ENCODE measurements at places on chromosomes 2 and 18.

GRCh38 chr2:112164876-112165275, 26.7 kb downstream of the FBLN7 start:
- DNase-seq = no peak

GRCh38 chr2:238739668-238740067, 108.2 kb upstream of the TWIST2 start:
- DNase-seq = no peak

- no peak for DNase-seq
Measured at GRCh38 chr2:238299803-238300202, 11.4 kb upstream of the PER2 start.

DNA sequence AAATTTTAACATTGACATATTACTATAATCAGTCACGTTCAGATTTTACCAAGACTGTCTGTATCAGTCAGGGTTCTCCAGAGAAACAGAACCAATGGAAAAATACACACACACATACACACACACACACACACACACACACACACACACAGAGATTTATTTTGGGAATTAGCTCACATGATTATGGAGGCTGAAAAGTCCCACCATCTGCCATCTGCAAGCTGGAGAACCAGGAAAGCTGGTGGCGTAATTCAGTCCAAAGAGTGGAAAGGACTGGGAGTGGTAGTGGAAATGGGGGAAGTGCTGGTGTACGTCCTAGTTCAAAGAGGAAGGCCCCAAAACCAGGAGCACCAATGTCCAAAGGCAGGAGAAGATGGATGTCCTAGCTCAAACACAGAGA, 166.4 kb downstream of the AKAIN1 start:
- DNase-seq = no peak

- DNase-seq = no peak
Measured at GRCh38 chr2:178392215-178392614, 58.8 kb downstream of the PRKRA start.

- DNase-seq = no peak
Measured at GRCh38 chr18:75324686-75325257, 102.7 kb downstream of the SMIM21 start.

DNA sequence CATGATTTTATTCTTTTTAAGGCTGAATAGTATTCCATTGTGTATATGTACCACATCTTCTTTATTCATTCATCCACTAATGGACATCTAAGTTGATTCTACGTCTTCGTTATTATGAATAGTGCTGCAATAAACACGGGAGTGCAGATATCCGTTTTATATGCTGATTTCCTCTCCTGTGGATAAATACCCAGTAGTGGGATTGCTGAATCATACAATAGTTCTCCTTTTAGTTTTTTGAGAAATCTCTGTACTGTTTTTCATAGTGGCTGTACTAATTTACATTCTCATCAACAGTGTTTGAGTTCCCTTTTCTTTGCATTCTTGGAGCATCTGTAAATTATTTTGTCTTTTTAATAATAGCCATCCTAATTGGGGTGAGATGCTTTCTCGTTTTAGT, 114.5 kb downstream of the RGPD3 start:
- no peak for DNase-seq

GRCh38 chr18:63309422-63309821, 10.1 kb downstream of the BCL2 start:
- no peak for DNase-seq

GRCh38 chr2:3738454-3738853, 35.1 kb downstream of the DCDC2C start:
- DNase-seq = peak; percentile 74

DNA sequence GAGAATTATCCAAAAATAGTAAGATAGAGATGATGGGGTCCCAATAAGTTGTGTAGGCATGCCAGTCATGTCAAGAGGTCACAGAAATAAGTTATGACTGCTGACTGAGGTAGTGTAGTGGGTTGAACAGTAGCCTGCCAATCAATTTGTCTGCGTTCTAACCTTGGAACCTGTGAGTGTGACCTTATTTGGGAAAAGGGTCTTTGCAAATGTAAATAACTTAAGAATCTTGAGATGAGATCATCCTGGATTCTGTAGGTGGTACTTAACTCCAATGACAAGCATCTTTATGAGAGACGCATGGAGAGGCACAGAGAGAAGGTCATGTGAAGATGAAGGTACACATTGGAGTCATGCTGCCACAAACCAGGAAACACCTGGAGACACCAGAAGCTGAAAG, 31.0 kb downstream of the ACVR1 start:
- no peak for DNase-seq

DNA sequence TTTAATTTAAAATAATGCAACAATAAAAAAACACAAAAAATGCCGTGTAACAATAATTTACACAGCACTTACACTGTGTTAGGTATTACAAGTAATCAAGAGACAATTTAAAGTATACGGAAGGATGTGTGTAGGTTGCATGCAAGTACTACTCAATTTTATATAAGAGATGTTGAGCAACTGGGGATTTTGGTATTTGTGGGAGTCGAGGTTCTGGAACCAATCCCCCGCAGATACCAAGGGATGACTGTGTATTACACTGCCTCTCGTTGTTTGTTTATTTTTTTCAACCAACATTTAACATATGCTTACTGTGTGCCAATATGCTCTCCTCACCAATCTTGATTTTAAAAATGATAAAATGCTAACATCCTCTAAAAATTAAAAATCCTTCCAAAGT, 24.8 kb downstream of the MAP3K2 start:
- DNase-seq = no peak

DNA sequence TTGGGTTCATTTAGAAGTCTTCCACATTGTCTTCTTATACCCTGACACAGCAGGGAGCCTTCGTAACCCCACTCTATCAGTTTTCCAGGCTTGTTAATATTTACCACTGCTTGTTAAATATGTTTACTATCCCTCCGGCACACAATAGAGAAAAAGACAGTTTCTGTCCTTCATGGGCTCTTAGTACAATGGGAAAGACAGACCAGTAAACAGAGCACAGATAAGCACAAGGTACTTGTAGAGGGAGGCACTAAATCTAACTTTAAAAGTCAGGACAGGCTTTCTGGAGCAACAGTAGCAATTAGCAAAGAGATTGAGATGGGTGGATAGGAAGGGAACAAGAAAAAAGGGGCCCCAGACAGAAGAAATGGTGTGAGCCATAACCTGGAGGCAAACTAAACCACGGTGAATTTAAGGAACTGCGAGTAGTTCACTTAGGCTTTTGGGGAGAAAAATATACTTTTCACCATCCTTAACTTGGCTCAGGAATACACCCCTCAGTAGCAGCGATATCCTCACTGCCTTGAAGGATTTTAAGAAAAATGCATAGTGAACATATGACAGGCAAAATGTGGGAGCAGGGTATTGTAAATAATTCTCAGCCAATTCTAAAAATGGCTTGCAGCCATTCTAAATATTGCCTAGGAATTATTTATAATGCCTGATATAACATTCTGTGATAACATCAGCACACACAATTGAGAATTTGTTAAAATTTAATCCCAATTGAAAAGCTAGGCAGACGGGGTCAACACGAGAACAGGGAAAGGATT, 383.7 kb downstream of the CDH2 start:
- DNase-seq = no peak

GRCh38 chr2:135839713-135840112, 2.7 kb upstream of the LCT start:
- DNase-seq = no peak

GRCh38 chr2:186772579-186772978, 76.4 kb downstream of the ZSWIM2 start:
- DNase-seq = no peak

GRCh38 chr18:23971666-23972230, 42.8 kb upstream of the TTC39C start:
- DNase-seq = no peak

Measured in Caco-2 (cell line).